ENCODE measurements at places on chromosomes 7 and 10. TPM values are rescaled to one million over a fixed set of nuclear protein-coding genes. Genes with fewer than 3 reads are reported as not detected.

The LIPF gene
- not detected for total RNA-seq

The HKDC1 gene
- not detected for total RNA-seq

The MBL2 gene
- total RNA-seq = not detected

The BHLHA15 gene
- total RNA-seq = 1.8 TPM

The CD36 gene
- total RNA-seq = not detected

The GPRIN2 gene
- total RNA-seq = not detected

The CALML5 gene
- total RNA-seq = not detected

The PLEKHS1 gene
- total RNA-seq = 0.12 TPM

The LIPJ gene
- total RNA-seq = not detected

The NAT16 gene
- total RNA-seq = not detected

The PKD2L1 gene
- not detected for total RNA-seq

DNA sequence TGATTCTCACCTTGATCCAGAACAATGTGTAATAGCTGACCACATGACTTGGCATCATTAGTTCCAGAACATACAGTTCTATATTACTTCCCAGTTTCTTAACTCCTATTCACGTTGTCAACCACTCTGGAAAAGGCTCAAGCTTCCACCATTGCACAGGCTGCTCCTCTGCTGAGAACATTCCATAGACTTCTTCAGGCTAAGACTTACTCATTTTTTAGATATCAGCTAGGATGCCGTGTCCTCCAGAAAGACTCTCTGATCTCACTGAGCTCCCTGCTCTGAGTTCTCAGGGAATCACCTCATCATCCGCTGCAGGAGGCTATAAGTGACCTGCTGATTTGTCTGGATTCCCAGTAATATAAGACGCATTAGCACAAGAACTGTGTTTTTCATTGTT, 73.1 kb downstream of the HTR7 start:
- H3K4me1 ChIP-seq = no peaks in the 10 kb centered on the region
- peaks cover 5% of the 10 kb centered on the region for H3K27me3 ChIP-seq
- no peak overlapping the region for H3K4me3 ChIP-seq
- no peaks in the 10 kb centered on the region for H3K36me3 ChIP-seq
- H3K27ac ChIP-seq = no peak overlapping the region
- no peak for DNase-seq

DNA sequence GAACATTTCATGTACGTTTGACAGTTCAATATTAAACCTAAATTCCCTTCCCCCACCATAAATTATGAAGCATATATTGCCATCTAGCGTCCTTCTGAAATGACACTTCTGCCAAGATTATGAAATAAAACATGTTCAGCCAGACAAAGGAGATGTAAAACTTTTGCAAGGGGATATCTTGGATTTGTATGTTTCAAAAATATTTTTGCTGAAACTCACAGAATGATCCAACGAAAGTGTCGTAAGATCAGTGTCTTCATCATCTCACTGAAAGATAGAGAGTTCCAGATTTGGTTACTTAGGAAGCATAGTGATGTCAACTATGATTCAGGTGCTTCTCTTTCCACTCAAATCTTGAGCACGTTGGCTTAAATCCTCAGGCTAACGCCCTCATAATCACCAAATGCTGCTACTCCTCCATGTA, 904.3 kb downstream of the XPNPEP1 start:
- no peaks in the 10 kb centered on the region for H3K36me3 ChIP-seq
- no peaks in the 10 kb centered on the region for H3K27me3 ChIP-seq
- no peak overlapping the region for H3K27ac ChIP-seq
- H3K4me3 ChIP-seq = no peak overlapping the region
- DNase-seq = no peak

GRCh38 chr7:134946260-134946659, 40.0 kb upstream of the AGBL3 start:
- H3K4me3 ChIP-seq = no peak overlapping the region
- H3K27ac ChIP-seq = no peak overlapping the region
- no peaks in the 10 kb centered on the region for H3K4me1 ChIP-seq

DNA sequence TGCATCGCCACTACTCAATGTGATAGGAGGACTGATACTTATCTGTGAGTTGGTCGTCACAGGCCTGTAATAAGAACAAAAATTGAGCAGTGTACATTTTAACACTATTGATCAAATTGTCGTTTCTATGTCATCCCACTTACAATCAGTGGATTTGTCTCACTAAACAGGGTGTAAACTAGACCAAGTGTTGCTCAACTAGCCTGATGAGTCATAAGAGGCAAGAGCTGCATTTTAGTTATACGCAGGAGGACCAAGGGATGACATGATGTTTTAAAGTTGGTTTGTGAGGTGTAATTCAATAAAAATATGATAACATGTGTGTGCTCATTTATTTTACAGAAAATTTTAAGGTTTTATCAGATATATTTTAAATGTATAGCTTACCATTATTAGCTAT, 1239.2 kb downstream of the REEP3 start:
- no peaks in the 10 kb centered on the region for H3K4me1 ChIP-seq
- no peaks in the 10 kb centered on the region for H3K27me3 ChIP-seq
- DNase-seq = no peak
- no peak overlapping the region for H3K4me3 ChIP-seq

- H3K4me3 ChIP-seq = no peak overlapping the region
- peak overlapping the region; percentile 13 for H3K27ac ChIP-seq
- H3K27me3 ChIP-seq = no peaks in the 10 kb centered on the region
- H3K36me3 ChIP-seq = peaks cover 21% of the 10 kb centered on the region
- no peak for DNase-seq
- H3K4me1 ChIP-seq = peaks cover 9% of the 10 kb centered on the region
Measured at GRCh38 chr7:35878351-35878750, 77.5 kb downstream of the SEPTIN7 start.

GRCh38 chr7:50632561-50633413, 67.6 kb upstream of the DDC start:
- peaks cover 27% of the 10 kb centered on the region for H3K27me3 ChIP-seq
- H3K4me3 ChIP-seq = no peak overlapping the region
- peak overlapping the region; percentile 11 for H3K27ac ChIP-seq
- peaks cover 5% of the 10 kb centered on the region for H3K36me3 ChIP-seq
- DNase-seq = peak; percentile 72

GRCh38 chr10:69093933-69094332, 6.0 kb downstream of the SRGN start:
- H3K36me3 ChIP-seq = peaks cover 17% of the 10 kb centered on the region
- DNase-seq = no peak
- H3K4me1 ChIP-seq = peaks cover 48% of the 10 kb centered on the region
- peak overlapping the region; percentile 89 for H3K4me3 ChIP-seq
- H3K27ac ChIP-seq = peak overlapping the region; percentile 96

- DNase-seq = no peak
- peaks cover 63% of the 10 kb centered on the region for H3K4me1 ChIP-seq
Measured at GRCh38 chr7:75993689-75994387, 557 bp downstream of the TMEM120A start.

GRCh38 chr10:102729029-102730026, 14.4 kb upstream of the WBP1L start:
- peak overlapping the region; percentile 62 for H3K27ac ChIP-seq
- DNase-seq = peak; percentile 84
- H3K4me3 ChIP-seq = peak overlapping the region; percentile 57
- peaks cover under 1% of the 10 kb centered on the region for H3K36me3 ChIP-seq

- no peak for DNase-seq
- no peak overlapping the region for H3K4me3 ChIP-seq
- H3K27ac ChIP-seq = peak overlapping the region; percentile 37
- H3K4me1 ChIP-seq = peaks cover 12% of the 10 kb centered on the region
Measured at GRCh38 chr10:132407243-132407746, 10.3 kb downstream of the PWWP2B start.

DNA sequence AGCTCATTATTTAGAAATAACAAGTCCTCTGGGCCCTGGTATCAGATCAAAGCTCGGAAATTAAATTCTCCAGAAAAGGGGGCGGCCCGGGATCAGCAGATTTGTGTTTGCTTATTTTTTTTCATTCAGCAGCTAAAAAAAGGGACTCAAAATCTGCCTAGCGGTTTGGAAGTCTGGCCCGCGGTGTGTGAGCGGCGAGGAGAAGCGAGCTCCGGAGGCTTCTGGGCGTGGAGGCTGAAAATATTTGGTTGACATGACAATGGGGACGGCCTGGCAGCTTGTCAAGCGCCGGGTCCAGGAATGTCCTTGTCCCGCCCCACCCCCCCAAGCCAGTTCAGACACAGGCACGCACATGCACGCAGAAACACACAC, 43.4 kb downstream of the FOXL3 start:
- H3K4me3 ChIP-seq = no peak overlapping the region
- peaks cover 7% of the 10 kb centered on the region for H3K4me1 ChIP-seq
- H3K27me3 ChIP-seq = peaks cover 7% of the 10 kb centered on the region
- DNase-seq = no peak
- H3K27ac ChIP-seq = no peak overlapping the region
- no peaks in the 10 kb centered on the region for H3K36me3 ChIP-seq

GRCh38 chr10:19659920-19660655, 156.1 kb upstream of the PLXDC2 start:
- H3K4me3 ChIP-seq = no peak overlapping the region
- no peaks in the 10 kb centered on the region for H3K27me3 ChIP-seq
- no peak for DNase-seq
- no peak overlapping the region for H3K27ac ChIP-seq
- no peaks in the 10 kb centered on the region for H3K4me1 ChIP-seq

GRCh38 chr7:158772916-158773315, 56.4 kb downstream of the ESYT2 start:
- H3K27me3 ChIP-seq = no peaks in the 10 kb centered on the region
- H3K36me3 ChIP-seq = no peaks in the 10 kb centered on the region
- no peak overlapping the region for H3K27ac ChIP-seq
- no peak for DNase-seq
- peaks cover 14% of the 10 kb centered on the region for H3K4me1 ChIP-seq

DNA sequence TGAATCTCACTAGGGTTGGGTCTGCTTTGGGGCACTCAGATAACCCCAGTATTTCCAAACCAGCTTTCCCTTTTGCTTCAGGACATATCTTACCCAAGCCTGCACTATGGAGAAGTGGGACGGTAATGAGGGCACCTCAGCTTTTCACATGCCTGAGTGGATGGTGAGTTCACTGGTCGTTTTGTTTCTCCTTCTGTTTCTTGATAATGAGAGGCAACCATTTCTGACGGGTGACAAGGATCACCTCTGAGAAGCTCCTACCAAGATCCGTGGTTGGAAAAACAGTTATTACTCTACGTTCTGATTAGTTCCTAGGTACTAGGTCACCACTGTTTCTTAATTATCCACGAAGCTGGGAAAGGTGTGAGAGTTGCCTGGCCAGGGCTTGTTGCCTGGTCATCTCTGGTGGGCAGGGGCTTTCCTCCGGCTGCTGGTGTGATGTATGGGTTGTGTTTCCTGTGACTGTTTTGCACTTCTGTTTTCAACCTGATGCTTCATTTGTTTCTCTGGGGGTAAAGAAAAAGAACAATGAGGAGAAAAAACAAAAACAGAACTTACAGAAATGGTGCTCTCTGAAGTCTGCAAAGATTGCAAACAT, 65.7 kb upstream of the STRIP2 start:
- DNase-seq = peak; percentile 84
- H3K36me3 ChIP-seq = no peaks in the 10 kb centered on the region
- peaks cover 43% of the 10 kb centered on the region for H3K4me1 ChIP-seq
- H3K27me3 ChIP-seq = no peaks in the 10 kb centered on the region
- H3K27ac ChIP-seq = peak overlapping the region; percentile 83
- peak overlapping the region; percentile 77 for H3K4me3 ChIP-seq

- DNase-seq = no peak
- no peak overlapping the region for H3K4me3 ChIP-seq
- H3K27ac ChIP-seq = no peak overlapping the region
Measured at GRCh38 chr7:82959528-82959927, 203.2 kb downstream of the PCLO start.

DNA sequence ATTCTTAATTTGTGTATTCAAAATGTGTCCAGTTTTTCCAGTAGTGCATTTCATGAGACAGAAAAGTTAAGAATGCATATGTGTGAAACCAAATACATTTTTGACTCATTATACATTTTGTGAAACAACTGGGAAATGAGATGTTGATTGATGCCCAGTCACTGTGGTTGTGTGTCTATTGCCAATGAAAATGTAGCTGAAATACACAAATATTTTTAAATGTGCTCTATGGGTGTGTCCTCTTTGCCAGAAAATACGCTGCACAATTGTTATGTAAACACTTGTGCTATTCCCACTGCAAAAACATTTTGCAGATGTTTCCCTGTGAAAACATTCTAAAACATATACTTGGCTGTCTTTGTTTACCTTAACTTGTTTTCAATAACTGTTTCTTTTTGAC, 395.2 kb downstream of the TFEC start:
- H3K4me3 ChIP-seq = no peak overlapping the region
- H3K36me3 ChIP-seq = no peaks in the 10 kb centered on the region
- no peaks in the 10 kb centered on the region for H3K27me3 ChIP-seq
- H3K27ac ChIP-seq = no peak overlapping the region

DNA sequence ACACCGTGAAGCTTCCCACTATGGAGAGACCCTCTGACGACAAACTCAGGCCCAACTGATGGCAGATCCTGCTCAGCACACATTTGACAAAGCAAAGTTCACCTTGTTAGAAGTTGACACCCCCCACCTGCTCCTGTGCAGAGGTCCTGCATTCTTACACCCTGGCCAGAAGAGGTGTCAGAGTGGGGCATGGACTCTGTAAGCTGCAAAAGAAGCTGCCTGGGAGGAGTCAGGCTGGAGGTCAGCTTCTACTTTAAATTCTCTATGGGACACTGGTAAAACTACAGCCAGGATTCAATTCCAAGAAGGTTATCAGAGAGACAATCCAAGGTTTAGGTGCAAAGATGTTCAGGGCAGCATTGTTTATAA, 20.0 kb upstream of the TNS3 start:
- DNase-seq = no peak
- no peak overlapping the region for H3K27ac ChIP-seq
- H3K4me3 ChIP-seq = no peak overlapping the region
- peaks cover 10% of the 10 kb centered on the region for H3K36me3 ChIP-seq

GRCh38 chr7:28939844-28940544, 18.1 kb downstream of the TRIL start:
- H3K27me3 ChIP-seq = peaks cover 22% of the 10 kb centered on the region
- H3K4me3 ChIP-seq = no peak overlapping the region
- no peaks in the 10 kb centered on the region for H3K36me3 ChIP-seq
- H3K4me1 ChIP-seq = no peaks in the 10 kb centered on the region
- H3K27ac ChIP-seq = no peak overlapping the region

DNA sequence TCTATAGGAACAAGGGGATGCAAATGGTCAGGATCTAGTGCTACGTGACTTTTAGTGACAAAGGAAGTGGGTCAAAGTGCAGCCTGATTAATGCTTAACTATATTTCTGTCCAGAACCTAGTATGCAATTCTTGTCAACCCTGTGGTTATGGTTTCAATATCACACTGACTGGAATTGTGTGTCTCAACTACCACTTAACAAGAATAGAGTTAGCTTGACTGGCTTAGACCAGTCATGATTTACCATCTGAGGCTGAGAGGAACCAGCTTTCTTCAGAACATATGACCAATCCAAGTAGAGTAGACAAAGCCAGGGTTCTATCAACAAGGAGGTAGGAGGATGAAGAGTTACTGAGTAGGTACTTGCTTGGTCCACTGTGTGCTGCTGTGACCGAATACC, 54.4 kb downstream of the MYPN start:
- no peaks in the 10 kb centered on the region for H3K36me3 ChIP-seq
- no peaks in the 10 kb centered on the region for H3K27me3 ChIP-seq
- peak overlapping the region; percentile 83 for H3K27ac ChIP-seq
- H3K4me1 ChIP-seq = peaks cover 6% of the 10 kb centered on the region

Measured in natural killer cell treated with Interleukin-12 subunit alpha and Interleukin-12 subunit beta and Interleukin-15 and Interleukin-18, amount 100 ng/mL, for 72 hours (primary cell).